GM12878 (cell line): ENCODE measurements at places on chromosomes 1 and 21.
A peak's percentile ranks its signal among the peaks of the same experiment; 100 is the strongest.

GRCh38 chr1:110393691-110394492, 3.1 kb upstream of the SLC16A4 start:
- DNase-seq: no peak

- no peak for DNase-seq
Measured at GRCh38 chr1:95146637-95147036, 29.5 kb downstream of the TLCD4 start.

GRCh38 chr1:36160388-36160948, 4.5 kb downstream of the MAP7D1 start:
- DNase-seq: no peak

DNA sequence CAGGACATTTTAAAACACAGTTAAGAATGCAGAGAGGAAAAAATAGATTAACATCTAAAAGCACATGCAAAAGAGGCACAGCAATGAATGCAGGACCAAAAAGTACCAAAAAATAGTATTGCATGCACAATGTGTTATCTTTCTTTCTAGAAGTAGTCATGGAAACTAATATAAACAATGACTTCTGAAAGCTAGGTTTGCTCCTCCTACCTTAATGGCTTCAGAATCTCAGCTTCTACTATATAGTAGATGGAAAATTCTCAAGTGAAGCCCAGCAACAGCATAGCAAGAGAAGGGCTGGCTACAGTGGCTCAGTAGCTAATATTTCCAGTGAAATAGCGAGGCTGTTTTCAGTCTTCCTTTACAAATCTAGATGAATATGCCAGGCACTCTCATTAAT, 125.1 kb downstream of the CRB1 start:
- DNase-seq: no peak

- peak; percentile 16 for DNase-seq
Measured at GRCh38 chr1:171252482-171252881, 4.2 kb downstream of the FMO1 start.

DNA sequence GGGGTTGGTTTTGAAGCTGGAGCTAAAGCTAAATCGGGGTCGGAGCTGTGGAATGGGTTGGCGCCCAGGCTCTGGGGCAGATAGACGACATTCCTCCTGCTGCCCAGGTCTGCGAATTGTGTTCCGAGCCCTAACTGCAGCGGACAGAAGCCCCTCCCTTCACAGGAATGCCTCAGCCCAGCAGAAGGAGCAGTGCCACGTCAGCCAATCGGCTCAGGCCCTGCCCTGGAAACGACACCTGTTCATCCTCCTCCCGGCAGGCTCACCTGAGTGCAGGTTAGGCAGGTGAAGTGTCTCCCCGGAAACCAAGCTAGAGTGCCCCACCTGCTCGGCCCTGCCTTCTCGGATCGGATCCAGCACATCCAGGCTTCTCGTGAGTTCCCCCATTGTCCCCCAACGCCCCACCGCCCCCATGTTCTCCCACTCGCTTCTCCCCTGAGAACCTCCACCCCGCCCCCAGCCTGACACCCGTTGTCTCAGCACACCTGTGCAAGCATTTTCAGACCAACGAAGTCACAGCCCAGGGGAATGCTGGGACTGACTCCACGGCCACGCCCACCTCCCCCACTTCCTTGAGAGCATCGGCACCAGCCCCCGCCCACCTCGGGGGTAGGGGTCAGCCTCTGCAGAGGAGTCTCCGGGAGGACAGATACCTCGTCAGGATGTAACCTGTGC, 775 bp downstream of the TMEM125 start:
- no peak for DNase-seq

- DNase-seq: no peak
Measured at GRCh38 chr1:169105434-169106094, 926 bp upstream of the ATP1B1 start.

DNA sequence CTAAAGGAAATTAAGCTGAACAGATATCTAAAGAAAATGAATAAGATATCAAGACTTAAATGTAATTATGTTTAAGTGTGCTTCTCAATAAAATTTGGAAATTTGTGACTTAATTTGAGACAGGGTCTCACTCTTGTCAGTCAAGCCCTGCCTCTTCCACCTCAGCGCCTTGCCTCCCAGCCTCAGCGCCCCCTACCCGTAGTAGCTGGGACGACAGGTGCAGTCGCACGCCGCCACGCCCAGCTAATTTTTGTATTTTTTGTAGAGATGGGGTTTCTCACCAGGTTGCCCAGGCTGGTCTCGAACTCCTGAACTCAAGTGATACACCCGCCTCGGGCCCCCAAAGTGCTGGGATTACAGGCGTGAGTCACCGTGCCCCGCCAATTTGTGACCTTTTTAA, 117.0 kb downstream of the CLEC20A start:
- no peak for DNase-seq

DNA sequence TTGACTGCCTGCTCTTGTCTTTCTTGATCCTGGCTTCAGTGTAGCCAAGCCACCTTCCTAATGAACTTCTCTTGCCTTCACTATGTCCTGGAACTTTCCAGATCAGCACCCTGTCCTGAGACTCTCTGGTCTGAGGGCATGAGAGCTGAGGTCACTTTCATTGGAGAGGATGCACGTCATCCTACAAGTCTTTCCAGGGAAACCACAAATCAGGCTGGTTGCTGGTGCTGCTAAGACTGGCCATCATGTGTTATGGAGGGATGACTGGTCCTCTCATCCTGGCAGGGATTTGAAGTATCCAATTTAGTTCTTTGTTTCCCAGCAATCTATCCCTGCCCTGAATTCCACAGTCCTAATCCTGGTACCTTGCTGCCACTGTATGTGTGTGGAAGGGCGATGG, 228.6 kb downstream of the GPATCH2 start:
- DNase-seq: no peak

DNA sequence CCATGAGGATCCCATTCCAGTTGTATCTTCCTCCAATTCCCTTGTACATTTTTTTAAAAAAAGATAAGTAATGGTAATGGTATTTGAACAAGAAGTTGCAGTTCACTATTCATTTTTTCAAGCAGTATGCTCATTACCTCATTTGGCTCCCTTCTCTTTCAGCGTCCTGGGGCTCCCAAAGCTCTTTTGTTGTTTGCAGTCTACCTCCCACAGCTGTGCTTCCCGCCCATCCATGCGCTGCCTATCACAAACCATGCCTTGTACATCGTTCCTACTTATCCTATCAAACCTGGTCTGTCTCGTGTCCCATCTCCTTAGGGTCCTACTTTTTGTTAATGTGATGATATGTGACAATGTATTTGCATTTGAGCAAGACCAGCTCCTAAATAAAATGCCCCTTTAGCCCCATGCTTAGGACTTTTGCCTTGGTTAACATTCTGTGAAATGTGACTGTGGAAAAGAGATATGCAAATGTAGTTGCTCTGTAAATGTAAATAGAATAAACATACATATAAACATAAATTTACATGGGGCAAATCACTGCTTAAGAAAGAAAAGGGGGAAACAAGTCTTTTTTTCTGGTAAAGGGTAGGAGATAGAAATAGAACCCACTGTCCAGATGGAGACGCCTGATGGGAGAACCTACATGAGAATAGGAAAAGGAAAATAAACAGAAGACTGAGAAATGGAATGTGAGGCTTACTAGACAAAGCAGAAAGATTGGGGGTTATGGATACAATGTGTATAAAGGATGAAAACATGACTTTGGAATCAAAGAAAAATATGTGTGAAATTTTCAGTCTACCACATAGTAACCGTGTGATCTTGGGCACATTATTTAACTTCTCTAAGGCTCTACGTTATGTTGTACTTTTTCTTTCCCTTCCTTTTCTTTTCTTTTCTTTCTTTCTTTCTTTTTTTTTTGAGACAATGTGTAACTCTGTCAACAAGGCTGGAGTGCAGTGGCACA, 59.8 kb upstream of the PLXNA2 start:
- DNase-seq: no peak

GRCh38 chr1:182200025-182200812, 138.7 kb upstream of the ZNF648 start:
- DNase-seq: no peak

DNA sequence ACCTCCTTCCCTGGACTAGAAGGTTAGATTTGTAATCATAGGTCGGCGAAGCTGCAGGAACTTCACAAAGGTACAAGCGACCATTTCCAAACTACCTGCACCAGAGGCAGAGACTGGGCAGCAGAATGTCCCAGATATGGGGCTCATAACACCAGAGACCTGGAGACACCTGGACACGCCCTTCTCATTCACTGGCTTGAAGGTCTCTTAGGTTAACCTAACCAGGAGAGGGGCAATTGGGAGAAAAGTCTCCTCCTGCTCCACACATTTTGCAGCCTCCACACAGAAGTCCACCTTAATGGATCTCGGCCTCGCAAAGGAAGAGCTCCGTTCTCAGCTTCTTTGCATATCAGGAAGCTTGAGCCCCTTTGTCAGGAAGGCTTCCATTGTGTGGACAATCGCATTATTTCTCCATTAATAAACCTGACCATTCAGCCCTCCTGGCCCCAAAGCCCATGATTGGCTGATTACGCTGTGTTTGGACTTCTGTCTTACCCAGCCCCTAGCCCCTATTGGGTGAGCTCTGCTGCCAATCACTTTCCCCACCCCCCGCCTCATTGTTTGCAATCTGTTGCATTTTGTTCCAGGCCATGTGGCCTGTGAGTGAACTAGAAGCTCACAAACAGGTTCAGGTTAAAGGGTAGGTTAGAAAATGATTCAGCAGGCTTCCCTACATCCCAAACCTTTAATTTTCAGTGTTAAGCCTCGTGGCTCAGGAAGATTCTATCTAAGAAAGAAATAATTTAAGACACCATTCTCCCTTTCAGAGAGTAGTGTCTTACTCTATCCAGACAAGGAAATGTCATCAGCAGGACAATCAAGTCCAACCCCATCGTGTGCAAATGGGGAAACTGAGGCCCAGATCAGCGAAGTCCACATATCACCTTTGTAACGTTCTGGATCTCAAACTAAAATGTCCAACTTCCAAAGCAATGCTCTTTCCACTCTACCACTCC, 2.8 kb downstream of the MYCL start:
- DNase-seq: no peak

GRCh38 chr1:54500107-54500431, 48.0 kb upstream of the ACOT11 start:
- no peak for DNase-seq

DNA sequence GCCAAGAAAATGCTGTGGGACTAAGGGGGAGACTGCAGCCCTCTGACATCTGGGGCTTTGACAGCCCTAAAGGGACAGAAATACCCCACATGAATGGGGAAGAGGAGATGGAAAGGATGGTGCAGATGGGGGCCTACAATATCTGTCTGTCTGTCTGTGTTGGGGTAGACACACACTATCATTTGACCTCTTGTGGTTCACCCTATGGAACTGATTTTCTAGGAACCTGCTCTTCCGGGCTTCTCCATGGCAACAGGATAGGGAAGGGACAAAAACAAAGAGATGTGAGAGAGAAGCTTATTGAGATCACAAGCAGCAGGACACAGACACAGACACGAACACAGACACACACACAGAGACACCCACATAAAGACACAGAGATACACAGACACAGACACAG, 17.1 kb downstream of the KIF21B start:
- no peak for DNase-seq

GRCh38 chr1:41666981-41667631, 182.6 kb upstream of the EDN2 start:
- DNase-seq: peak; percentile 53

DNA sequence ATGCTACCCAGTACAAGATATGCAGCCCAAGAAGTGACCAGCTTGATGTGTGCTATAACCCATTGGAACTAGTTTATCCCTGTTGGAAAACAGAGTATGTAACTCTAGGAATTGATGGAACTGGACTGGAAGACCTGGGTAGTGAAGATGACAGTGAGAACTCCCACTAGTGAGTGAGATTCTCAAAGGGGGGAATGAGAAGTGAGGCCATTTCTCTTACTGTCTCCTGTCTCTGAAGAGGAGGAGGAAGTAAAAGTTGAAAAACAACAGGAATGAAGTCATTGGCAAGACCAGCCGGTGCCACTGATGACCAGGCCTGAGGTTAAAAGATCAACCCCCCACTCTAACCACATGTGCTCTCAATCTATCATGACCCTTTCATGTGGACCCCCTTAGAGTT, 20.9 kb downstream of the PLA2G2F start:
- no peak for DNase-seq

GRCh38 chr1:92126088-92126487, 45.9 kb downstream of the BTBD8 start:
- no peak for DNase-seq

DNA sequence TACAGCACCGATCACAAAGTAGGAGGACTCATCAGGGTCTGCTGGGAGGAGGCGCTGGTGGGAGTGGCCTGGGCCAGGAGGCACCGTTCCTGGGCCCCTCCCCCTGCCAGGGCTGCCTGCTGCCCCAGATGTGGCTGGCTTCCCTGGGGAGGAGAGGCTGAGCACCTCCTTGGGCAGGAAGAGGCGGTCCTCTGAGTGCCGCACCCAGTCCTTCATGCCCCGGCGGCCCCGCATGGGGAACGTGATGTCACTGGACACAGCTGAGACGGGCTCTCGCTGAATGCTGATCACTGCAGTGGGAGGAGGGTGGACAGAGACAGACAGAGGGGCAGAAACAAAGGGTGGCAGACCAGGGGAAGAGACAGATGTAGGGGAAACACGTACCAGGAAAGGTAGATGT, 24.8 kb downstream of the ADGRB2 start:
- DNase-seq: no peak

DNA sequence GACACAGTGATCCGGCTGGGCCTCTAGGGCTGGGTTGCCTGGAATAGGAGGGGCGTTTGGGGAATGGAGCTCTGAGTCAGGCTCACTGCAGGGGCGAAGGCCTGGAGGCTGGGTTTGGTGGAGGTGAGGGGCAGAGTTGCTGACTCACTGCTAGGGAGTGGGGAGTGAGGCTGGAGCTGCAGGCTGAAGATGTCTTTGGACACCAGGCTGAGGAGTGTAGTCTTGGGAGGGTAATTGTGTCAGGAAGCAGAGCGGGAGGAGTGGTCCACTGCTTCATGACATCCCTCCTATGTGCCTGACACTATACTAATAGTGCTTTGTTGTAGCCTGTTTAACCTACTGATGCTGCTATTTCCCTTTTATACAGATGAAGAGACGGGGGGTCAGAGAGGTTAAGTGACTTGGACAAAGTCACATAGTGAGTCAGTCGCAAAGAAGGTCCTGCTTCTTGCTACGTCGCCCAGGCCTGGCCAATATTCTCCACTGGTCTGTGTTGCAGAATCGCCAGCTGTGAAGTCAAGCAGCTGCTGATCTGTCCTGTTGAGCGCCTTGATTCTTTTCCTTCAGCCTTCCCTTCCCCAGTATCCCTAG, 13.6 kb downstream of the ACTL8 start:
- DNase-seq: no peak
